NCI-H526 treated with DMSO at 0.1 percent for 48 hours (cell line): ENCODE measurements at places on chromosomes 13 and 19.
A peak's percentile ranks its signal among the peaks of the same experiment; 100 is the strongest.

GRCh38 chr19:56619121-56619520 is 23.8 kb upstream of the SMIM17 start:
- no peak for DNase-seq

- DNase-seq: no peak
Observed at GRCh38 chr13:110138700-110139036, 168.3 kb downstream of the COL4A1 start.

DNA sequence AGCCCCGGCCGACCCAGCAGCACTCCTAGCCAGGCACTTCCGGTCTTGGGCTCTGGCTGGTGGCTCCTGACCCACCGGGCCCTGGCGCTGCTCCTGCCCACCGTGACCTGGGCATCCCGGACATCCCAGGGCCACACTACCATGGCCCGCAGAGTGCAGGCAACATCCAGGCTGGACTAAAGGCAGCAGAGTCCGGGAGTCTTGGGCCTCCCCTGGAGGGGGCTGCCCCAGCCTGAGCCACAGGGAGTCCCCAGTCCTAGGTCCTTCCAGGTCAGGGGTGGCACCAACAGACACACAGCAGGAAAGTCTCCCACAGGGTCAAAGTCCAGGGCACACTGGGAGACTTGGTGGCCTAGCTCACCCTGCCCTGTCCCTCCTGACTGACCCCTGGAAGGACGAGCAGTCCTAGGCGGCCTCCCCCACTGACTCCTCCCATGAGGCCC is 10.8 kb downstream of the LSM4 start:
- DNase-seq: no peak

GRCh38 chr19:44626048-44626624 is 12.8 kb downstream of the IGSF23 start:
- no peak for DNase-seq

GRCh38 chr19:48713041-48713863 is 6.3 kb downstream of the MAMSTR start:
- DNase-seq: no peak

- DNase-seq: no peak
Observed at GRCh38 chr13:30805132-30805537, 69.8 kb downstream of the ALOX5AP start.

DNA sequence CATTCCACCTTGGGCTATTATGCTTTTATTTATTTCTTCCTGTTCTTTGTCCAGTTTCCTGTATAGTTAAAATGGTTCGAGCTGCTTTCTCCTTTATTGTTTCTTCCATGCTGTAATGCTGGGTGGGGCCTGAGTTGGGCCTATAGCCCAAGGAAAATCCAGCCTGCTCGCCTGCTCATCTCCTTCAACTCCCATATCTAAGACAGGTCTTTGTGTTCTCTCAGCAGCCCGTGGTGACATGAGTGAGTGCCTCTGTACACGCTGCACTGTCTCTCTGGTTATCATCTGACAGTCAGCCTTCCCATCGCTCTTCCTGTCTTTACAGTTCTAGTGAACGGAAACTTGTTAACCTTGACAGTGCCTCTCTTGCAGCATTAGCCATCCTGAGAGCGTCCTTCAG is 221.9 kb upstream of the SLC10A2 start:
- DNase-seq: no peak

GRCh38 chr13:33611121-33611805 is 206.7 kb upstream of the RFC3 start:
- DNase-seq: peak; percentile 91

GRCh38 chr13:107457686-107458085 is 757.6 kb downstream of the LIG4 start:
- no peak for DNase-seq

DNA sequence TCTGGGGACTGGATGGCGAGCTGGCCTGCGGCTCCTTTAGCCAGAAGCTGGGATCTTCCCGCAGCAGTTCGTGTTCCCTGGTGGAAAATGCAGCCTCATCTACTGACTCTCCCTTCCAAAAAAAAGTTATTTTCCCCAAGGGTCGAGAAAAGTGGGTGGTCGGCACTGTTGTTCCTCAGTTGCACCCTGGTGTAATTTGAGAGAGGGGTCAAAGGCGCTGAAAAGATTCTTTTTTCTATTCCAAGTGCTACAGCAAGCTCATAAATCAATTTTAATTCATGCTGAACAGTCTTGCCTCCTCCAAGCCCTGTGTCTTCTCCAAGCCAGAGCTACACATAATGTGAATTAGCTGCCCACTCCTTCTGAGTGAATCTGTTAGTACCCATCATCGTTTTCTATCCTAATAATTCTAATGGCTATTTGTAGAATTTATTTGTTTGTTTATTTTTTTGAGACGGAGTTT is 774 bp downstream of the SLC25A15 start:
- DNase-seq: peak; percentile 55

DNA sequence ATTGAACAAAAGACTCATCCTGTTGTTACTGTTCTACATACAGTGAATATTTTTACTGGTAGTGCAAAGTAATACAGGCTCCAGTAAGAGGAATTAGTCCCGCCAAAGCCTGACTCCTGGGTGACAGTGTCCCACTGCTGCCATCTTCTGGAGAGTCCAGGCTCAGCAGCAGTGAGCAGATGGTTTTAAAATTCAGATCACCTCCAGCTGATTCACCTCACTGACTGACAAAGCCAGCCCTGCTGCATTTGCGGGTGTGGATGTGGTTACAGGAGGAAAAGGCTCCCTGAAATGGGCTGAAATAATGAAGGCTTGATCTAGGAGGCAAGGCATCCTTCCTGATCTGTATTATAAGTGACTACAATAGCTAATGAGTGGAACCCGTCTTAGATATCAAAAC is 18.3 kb downstream of the PABPC3 start:
- peak; percentile 77 for DNase-seq

GRCh38 chr13:22336460-22336859 is 665.6 kb downstream of the FGF9 start:
- no peak for DNase-seq

DNA sequence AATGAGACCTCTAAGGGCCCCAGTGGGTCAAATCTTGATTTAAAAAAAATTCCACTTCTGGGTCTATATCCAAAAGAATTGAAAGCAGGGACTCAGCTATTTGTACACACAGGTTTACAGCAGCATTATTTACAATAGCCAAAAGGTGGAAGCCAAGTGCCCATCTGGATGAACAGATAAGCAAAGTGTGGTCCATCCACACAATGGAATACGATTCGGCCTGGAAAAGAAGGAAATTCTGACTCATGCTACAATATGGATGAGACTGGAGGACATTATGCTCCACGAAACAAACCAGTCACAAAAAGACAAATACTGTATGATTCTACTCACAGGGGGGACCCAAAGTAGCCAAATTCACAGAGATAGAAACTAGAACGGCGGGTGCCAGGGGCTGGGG is 76.7 kb downstream of the CACNA1A start:
- no peak for DNase-seq
